ENCODE measurements at places on chromosomes 1 and 21.

- no peak for DNase-seq
Measured at GRCh38 chr21:43814215-43815106, 25.1 kb downstream of the RRP1 start.

DNA sequence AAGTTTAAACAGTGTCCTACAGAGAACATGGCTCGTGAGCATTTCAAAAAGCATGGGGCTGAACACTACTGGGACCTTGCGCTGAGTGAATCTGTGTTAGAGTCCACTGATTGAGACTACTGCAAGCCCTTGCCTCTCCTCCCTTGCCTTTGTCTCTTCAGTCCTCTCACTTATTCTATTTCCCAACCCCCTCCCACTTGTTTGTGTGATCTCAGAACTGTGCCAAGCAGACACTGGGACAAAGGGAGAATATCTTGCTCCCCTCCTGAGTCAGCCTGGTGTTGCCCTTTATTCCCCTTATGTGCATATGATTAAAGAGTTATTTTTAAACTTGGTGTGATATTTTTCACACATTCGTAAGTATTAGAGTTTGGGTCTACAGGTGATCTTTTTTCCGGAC is 11.1 kb upstream of the RPRD2 start:
- DNase-seq: no peak

DNA sequence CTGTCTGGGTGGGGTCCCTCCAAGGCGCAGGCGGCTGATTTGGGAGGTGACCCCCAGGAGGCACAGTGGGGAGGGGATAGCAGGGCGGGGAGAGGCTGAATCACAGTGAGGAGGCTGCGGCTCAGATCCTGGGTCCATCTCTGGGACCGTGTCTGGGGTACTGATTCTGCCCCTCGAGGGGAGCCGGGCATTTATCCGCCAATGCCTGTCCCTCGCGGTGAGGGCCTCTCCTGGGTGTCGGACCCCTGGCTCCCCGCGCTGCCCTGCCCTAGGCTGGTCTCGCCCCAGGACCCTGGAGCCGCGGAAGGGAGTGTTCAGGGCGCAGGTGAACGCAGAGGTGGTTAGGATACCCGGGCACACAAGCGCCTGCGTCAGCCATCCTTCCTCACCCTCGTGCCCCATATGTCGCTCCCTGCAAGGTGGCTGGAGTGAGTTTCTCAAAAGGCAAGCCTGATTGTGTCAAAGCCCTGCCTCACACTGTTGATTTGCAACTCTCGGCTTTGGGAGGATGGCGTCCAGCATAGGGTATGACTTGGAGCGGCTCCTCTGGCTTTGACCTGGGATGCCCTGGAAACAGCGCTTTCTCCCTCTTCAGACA is 530.9 kb downstream of the PTPRU start:
- no peak for DNase-seq

DNA sequence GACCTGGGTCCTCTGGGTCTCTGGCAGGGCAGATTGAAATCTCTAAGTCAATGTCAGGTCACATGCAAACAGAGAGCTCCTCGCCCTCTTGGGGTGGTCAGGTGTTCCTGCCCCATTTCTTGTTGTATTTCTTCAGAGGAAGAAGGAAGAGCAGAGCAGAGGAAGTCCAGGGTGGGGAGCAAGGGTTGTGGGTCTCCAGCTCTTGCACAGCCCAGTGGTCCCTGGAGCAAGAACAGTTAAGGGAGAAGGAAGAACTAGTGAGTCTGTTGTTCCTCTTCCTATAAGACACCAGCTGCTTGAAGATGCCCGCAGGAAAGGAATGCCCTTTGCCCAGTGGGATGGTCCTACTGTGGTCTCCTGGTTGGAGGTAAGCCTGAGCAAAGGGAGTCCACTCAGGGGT is 26.3 kb downstream of the MYOG start:
- no peak for DNase-seq
